ENCODE measurements at places on chromosomes 5 and 9. TPM values are rescaled to one million over a fixed set of nuclear protein-coding genes. Genes with fewer than 3 reads are reported as not detected.

HAND1 gene
- not detected for polyA plus RNA-seq

SWI5 gene
- polyA plus RNA-seq, result 40.6 TPM

BARHL1 gene
- polyA plus RNA-seq, result not detected

TICAM2 gene
- polyA plus RNA-seq, result 2.6 TPM

PRLR gene
- polyA plus RNA-seq, result 0.57 TPM

F2RL2 gene
- 0.24 TPM for polyA plus RNA-seq

PCDHB4 gene
- polyA plus RNA-seq, result not detected

ARL10 gene
- 0.85 TPM for polyA plus RNA-seq

ZNF883 gene
- 0.14 TPM for polyA plus RNA-seq

CRHBP gene
- not detected for polyA plus RNA-seq

FAM163B gene
- polyA plus RNA-seq, result not detected

GDF9 gene
- 0.39 TPM for polyA plus RNA-seq

RGS7BP gene
- polyA plus RNA-seq, result not detected

JAKMIP2 gene
- polyA plus RNA-seq, result 0.63 TPM

RANBP3L gene
- not detected for polyA plus RNA-seq

GDNF gene
- not detected for polyA plus RNA-seq

CXCL14 gene
- not detected for polyA plus RNA-seq

RORB gene
- polyA plus RNA-seq, result not detected

GABBR2 gene
- not detected for polyA plus RNA-seq

MUSK gene
- 0.09 TPM for polyA plus RNA-seq

ARSB gene
- polyA plus RNA-seq, result 6.3 TPM

SEMA5A gene
- 0.07 TPM for polyA plus RNA-seq

EIF4E1B gene
- not detected for polyA plus RNA-seq

SPINK6 gene
- not detected for polyA plus RNA-seq

NINJ1 gene
- polyA plus RNA-seq, result 19.2 TPM

SOX30 gene
- not detected for polyA plus RNA-seq

PCDHB15 gene
- not detected for polyA plus RNA-seq

TMEM171 gene
- not detected for polyA plus RNA-seq

TMEM174 gene
- not detected for polyA plus RNA-seq

BTNL9 gene
- polyA plus RNA-seq, result not detected

DPYSL3 gene
- 0.08 TPM for polyA plus RNA-seq

ARHGEF28 gene
- polyA plus RNA-seq, result 0.60 TPM

TDRD7 gene
- 14.7 TPM for polyA plus RNA-seq

CD72 gene
- polyA plus RNA-seq, result 3.0 TPM

SETX gene
- 23.4 TPM for polyA plus RNA-seq

TMEM252 gene
- not detected for polyA plus RNA-seq

CCDC152 gene
- 22.5 TPM for polyA plus RNA-seq

NAIF1 gene
- polyA plus RNA-seq, result 5.0 TPM

MARVELD2 gene
- polyA plus RNA-seq, result 3.3 TPM

PKD2L2 gene
- 0.86 TPM for polyA plus RNA-seq

SLC25A2 gene
- polyA plus RNA-seq, result not detected

PTGR1 gene
- polyA plus RNA-seq, result 4.8 TPM

RETREG1 gene
- polyA plus RNA-seq, result 6.0 TPM

TBC1D13 gene
- polyA plus RNA-seq, result 20.5 TPM

FBP1 gene
- not detected for polyA plus RNA-seq

PCDHB6 gene
- not detected for polyA plus RNA-seq

PCDHGA2 gene
- 0.05 TPM for polyA plus RNA-seq

PTGDS gene
- polyA plus RNA-seq, result not detected
